ENCODE measurements at places on chromosomes 6 and 20. TPM values are rescaled to one million over a fixed set of nuclear protein-coding genes. Genes with fewer than 3 reads are reported as not detected.

DNA sequence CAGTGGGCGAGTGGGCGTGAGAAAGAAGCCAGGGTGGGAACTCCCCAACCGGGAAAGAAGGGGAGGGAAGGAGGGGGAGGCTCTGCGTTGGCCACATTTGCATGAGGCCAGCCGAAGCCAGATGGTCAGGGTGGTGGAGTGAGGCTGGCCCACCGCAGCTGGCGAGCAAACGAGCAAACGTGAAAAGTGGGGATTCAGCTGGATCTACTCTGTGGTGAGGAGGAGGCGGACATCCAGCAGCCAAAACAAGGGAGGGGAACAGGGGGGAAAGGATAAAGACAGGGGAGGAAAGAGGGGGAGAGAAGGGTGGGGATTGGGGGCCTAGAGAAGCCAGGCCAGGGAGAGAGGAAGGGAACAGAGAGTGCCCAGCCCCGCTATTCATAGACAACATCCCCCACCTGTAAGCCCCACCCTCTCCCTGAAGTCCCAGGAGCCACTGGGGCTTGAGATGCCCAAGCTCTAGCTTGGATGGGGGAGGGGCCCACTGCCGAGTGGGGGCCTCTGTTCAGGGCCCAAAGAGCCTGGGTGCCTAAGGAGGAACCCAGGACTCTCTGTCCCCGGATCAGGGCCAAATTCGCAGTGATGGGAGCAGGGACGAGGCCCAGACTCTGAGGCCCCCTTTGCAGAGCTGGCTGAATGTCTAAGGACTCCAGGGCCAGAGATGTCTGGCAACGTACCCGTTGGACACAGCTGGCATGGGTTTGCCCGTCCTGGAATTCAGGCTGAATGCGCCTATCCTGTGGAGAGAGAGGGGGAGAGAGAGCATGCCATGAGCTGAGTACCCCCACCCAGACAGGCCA lies 45.1 kb downstream of the CPNE5 start:
- no peak for DNase-seq

DNA sequence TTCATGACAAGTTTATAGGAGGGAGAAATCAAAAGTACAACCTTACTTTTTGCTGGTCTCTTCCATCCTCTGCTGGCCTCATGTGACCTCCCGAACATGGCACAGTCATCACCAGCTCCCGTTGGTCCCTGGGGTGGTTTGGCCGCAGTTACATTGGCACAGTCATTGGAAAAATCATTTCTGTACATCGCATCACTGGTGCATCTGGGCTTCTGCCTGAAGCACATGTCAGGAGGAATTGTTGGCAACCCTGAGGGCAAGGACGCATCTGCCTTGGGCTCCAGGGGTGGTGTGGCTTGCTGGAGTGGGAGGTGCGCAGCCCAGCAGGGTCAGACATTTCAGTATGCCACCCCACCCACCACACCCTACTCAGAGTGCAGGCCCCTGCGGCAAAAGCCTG lies 162.9 kb upstream of the SLC24A3 start:
- DNase-seq = no peak

DNA sequence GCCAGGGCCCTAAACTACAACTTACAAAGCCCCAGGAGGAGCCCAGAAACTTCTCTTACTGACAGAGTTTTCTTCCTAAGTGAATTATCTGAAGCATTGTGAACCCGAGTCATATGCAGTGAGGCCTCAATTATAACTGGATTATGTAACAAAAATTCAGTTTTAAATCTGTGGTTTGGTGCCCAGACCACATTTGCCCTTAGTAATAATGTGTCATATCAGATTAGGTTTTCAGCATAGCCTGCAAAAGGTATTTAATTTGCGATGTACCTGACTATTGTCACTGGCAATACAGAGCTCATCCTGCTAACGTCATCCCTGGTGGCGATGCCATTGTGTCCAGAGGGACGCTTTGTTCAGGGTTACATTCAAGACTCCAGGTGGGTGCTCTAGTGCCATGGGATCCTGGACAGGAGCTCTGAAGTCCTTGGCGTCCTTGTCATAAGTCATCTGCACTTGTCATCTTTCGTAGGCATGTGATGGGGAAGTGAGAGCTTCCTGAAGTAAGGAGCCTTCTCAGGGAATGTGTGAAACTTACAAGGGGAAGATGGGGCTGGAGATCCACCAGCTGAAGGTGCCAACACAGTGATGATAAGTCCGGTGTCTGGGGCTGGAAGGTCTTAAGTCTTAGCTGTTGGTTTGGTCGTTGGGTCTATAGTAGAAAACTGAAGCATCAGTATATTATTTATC lies 65.1 kb downstream of the HIVEP1 start:
- no peak for DNase-seq

DNA sequence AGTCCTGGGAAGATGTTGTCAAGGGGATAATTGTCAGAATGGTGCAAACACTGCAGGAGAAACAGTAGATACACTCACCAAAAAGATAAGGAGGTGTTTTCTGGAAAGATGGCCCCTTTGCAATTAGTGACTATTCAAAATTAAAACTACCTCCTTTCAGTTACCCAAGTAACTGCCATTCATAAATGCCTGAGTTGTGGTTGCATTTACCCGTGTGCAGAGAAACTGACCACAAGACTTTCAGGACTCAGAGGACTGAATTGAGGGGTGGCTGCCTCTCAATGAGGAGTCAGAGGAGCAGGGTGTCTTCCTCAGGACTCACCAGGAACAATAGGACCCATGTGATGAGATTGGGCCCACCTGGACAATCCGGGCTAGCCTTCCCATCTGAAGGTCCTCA lies 39.0 kb downstream of the GCM1 start:
- no peak for DNase-seq

Gene POFUT1
- 43.7 TPM for total RNA-seq
